Endothelial cell (in vitro differentiated cells): ENCODE measurements at places on chromosomes 2 and 18.

DNA sequence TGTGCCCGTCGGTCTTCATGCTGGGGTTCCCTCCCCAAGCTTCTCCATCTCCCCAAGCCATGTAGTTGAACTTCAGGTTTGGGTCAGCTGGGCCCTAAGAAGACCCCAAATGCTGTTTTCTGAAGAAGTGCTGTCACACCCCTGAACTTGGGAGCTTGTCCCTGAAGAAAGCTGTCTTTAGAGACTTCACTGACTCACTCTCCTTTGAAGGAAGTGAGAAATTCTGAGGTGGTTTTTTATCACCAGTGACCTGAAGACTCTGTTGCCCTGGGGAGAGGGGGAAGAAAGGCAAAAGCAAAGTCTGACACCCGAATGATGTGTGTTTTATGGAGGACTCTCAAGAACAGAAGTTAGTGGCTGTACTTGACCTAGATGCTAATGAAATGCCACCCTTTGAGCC, 83.6 kb upstream of the BCL2L11 start:
- no peak for DNase-seq

DNA sequence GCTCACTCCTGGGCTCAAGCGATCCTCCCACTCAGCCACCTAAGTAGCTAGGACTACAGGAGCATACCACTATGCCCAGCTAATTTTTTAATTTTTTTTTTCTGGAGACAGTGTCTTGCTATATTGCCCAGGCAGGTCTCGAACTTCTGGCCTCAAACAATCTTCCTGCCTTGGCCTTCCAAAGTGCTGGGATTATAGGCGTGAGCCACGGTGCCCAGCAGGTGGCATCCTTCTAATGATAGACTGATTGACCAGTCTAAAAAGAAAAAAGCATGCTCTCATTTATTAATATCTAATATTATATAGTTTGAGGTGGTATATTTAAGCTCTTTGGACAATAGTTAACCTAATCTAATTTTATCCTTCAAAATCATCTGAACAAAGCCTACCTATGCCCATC, 198.6 kb downstream of the CAMKMT start:
- DNase-seq: no peak

GRCh38 chr2:188788621-188789020, 185.6 kb upstream of the COL3A1 start:
- no peak for DNase-seq

DNA sequence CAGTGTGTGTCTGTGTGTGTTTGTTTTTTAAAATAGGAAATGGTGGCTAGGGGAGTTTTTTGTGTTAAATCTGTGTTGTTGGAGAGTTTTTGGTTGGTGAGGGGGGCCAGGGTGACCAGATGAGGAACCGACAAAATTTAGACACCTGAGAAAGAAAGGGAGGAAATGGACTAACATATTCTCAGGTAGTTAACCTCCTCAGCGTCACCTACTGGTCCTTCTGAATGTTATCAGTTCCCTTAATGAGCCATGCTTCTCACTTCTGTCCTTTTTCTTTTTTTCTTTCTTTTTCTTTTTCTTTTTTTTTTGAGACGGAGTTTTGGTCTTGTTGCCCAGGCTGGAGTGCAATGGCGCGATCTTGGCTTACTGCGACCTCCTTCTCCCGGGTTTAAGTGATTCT, 107.0 kb downstream of the FMNL2 start:
- no peak for DNase-seq

DNA sequence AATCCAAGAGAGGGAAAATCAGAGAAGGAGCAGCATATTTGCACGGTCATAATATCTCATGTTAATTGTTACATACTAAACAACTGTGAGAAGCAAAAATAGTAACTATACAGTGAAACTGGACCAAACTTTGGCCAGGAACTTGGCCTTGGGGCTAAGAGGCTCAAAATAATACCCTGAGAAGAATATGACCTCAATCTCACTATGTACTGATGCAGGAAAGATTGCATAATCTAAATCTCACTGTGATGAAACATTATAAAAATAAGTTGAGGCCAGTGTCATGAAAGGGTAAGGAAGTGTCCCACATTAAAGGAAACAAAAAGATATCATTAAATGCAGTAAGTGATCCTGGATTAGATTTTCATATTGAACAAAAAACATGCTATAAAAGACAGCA, 36.5 kb downstream of the ZRANB3 start:
- no peak for DNase-seq

GRCh38 chr2:16123421-16123820, 183.1 kb downstream of the MYCN start:
- DNase-seq: no peak

DNA sequence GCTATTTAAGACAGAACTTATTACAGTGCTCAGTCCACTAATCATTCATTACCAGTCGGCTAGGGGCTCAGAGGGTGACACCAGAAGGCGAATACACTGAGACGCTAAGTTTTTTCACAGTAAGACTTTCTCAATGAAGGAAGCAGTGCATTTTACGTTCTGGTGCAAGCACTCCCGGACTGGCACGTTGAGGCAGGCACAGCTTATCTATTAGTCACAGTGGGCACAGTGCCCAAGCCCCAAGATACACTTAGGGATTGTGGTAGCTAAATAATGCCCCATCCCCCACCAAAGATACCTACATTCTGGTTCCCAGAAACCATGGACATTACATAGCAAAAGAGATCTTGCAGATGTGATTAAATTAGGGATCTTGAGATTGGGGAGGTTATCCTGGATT, 32.6 kb upstream of the BCL11A start:
- DNase-seq: no peak
